ENCODE measurements at places on chromosomes 6 and 20.

GRCh38 chr6:118896339-118897136 lies 2.6 kb downstream of the ASF1A start:
- DNase-seq: no peak

DNA sequence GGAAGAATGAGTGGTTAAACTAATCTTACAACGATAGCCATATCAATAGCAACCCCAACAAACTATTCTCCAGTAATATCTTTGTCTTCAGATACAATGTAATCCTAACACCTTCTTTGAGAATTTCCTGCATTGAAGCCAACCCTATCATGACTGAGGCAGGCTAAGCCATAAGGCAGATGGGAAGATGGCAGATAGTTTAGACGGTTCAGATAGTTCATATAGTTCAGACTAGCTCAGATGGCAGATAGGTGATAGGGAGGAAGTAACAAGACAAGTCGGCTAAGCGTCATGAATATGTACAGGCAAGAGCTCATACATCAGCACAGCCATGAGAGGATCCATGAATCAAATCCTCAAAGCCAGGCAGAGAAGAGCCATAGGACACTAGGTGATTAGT lies 39.1 kb upstream of the BEND6 start:
- no peak for DNase-seq

- DNase-seq: no peak
Measured at GRCh38 chr20:48632017-48632824, 195.6 kb downstream of the PREX1 start.

DNA sequence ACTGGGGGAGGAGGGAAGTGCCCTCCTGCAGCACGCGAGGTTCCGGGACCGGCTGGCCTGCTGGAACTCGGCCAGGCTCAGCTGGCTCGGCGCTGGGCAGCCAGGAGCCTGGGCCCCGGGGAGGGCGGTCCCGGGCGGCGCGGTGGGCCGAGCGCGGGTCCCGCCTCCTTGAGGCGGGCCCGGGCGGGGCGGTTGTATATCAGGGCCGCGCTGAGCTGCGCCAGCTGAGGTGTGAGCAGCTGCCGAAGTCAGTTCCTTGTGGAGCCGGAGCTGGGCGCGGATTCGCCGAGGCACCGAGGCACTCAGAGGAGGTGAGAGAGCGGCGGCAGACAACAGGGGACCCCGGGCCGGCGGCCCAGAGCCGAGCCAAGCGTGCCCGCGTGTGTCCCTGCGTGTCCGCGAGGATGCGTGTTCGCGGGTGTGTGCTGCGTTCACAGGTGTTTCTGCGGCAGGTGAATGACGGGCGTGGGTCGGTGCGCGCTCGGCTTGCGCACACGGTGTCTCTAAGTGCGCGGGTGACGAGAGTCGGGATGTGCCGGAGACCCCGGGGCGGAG lies at the start of gene CDKN1A:
Gene CDKN1A, plus strand, starts transcription at position 227 of the 555 bp plus-strand sequence. CDS start 5,388 bp downstream, outside the sequence.
- DNase-seq: no peak

DNA sequence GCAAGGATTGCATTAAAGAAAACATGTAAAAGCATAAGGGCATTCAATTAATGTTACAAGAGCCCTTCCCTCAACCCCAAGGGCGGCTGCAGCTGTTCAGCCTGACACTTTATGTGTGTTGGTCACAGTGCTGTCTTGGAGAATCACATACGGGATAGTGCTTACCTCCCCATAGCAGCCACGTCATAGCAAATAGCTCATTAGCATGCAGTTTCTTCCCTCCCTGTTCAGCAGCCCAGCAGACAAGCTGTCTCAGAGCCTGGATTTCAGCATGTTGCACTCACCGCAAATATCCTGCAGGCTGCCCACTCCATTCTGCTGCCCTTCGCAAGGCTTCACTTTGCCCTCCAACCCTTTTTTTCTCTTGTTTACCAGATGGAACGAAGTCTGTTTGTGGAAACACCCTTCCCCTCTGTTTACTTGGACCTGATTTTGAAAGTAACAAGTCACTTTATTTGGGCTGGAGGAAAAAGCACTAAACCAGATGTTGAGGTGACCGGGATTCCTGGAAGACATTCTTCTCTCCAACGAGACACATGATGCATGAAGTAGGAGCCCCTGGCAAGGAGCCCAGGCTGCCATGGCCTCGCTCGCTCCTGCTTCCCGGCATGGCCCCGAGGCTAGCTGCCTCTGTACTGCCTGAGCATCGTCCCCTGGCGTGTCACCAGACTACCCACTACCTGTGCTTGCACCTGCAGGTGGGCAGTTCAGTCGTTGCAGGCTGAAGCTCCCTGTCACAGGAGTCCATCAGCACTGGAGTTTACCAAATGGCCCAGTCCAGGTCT lies 151.6 kb upstream of the GMDS start:
- DNase-seq: no peak

DNA sequence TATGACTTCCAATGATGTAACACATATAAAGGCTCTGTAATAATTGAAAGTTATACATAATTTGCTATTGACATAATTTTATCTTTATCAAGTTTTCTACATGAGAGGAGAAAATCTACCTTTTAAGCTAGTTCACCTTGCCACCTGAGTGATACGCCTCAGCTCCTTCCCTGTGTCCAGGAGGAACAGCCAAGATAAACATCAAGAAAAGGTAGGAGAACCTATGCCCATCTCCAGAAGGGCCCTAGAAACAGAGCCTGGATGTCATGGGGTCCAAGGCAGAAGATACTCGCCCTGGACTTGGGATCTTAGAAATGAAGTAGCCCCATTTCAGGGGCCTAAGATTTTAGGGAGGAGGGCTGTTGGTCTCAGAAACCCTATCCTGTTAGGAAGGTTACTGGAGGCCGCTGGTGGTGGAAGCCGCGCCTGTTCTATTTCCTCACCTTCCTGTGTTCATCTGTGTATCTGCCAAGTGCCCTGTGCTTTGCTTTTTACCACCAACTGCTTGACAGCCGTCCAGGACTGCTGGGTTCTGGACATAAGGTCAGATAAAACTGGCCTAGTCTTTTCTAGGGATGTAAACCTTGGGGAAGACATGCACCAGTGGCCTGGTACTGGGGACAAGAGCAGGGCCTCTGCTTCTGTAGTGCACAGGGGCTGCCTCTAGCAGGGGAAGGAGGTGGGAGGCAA lies 178.5 kb downstream of the ARID1B start:
- no peak for DNase-seq

DNA sequence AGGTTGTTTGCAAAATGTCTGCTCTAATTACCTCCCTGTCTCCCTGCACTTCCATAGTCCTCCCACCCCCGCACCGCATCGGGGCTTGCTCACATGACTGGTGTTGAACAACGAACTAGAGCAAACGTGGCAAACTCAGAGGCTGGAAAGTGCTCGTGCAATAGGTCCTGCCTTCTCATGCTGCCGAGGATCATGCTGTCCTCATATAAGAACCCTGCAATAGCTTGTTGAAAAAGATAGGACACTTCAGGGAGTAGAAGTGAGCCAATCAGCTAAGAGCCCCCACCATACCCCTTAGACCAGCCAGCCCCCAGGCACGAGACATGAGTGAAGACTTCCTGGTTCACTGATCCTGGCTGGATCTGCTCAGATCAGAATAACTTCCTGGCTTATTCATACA lies 219.2 kb downstream of the C6orf118 start:
- DNase-seq: no peak

DNA sequence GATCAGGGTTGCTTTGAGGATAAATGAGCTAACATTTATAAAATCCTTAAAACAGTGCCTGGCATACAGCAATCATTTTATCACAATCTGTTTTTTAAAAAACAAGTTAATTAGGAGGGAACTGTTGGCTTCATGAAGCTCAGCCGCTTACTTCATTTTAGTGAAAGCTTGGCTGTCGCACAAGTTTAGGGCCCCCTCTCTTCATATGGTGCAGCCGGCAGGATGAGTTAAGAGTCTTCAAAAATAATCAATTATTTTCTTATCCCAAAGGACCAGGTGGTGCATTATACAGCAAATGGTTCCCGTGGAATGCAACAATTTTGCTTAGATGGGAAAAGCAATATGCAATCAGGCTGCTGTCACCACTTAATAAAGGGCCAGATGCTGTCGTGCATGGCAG lies 57.4 kb upstream of the PROKR2 start:
- no peak for DNase-seq

- peak; percentile 26 for DNase-seq
Measured at GRCh38 chr6:106692112-106692818, 62.9 kb downstream of the QRSL1 start.

DNA sequence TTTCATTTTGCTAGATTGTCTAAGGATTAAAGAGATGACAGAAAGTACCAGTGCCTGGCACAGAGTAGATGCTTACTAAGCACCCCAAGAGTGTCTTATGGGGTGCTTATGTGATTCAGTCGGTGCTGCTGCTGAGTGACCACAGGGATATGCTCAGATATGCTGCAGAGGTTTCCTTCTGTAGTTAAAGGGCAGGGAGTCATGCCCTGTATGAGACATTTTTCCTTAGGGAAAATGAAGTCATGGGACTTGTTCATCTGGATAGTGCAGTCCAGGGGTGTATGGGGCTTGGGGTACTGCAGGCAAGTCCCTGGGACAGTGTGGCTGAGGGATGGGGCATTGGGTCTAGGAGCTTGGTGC lies 25.1 kb downstream of the TOX2 start:
- DNase-seq: no peak

- DNase-seq: no peak
Measured at GRCh38 chr6:35043381-35044130, 97.6 kb downstream of the TCP11 start.

GRCh38 chr20:61117725-61118124 lies 134.3 kb upstream of the CDH4 start:
- DNase-seq: peak; percentile 41

DNA sequence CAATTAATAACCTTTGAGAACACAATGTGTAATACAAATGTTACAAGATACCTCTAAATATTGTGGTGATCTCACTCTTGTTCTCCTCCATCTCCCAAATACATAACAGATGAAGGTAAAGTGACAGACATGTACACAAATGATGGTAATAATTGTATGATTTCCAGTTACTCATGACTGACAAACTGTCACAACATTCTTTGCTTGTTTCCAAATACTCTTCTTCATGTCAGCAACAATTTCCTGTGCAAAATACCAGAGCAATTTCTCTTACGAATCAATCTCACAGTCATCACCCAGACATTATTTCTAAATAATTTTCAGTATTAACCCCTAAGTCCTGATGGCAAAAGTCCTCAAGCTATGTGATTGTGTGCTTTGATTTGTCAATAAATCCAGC lies 92.9 kb downstream of the RPS12 start:
- DNase-seq: no peak

GRCh38 chr6:20105838-20106237 lies 106.4 kb downstream of the MBOAT1 start:
- no peak for DNase-seq

DNA sequence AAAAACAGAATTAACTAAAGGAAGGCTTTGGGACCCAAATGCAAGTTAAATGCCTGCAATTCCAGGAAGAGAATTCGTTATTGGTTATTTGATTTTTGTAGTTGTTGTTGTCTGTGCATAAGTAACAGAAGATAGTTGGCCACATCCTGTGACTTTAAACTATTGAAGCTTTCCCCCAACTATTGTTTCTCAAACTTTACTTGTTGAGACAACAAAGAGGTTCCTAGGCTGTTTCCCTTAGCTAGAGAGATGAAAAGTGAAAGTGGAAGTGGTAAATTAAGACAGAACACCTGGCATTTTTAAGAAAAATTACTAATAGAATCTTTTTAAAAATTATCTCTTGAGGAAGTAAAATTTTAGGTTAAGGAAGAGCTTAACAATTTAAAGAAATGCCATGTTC lies 525.2 kb downstream of the PKHD1 start:
- no peak for DNase-seq

GRCh38 chr20:45527294-45527693 lies 11.9 kb upstream of the SPINT3 start:
- DNase-seq: no peak

- no peak for DNase-seq
Measured at GRCh38 chr6:90384720-90385119, 88.1 kb upstream of the BACH2 start.

Measured in AG04449 (cell line).